Activated naive CD4-positive, alpha-beta T cell treated with Interleukin-2 at 50 U/mL for 16 hours (primary cell): ENCODE measurements at places on chromosomes 2 and 18.

GRCh38 chr2:10239561-10239967, 63.1 kb upstream of the HPCAL1 start:
- no peak for DNase-seq

- DNase-seq, result peak; percentile 49
Observed at GRCh38 chr18:80202264-80202998, 44.9 kb downstream of the PARD6G start.

- no peak for DNase-seq
Observed at GRCh38 chr18:59609654-59610053, 87.6 kb downstream of the CCBE1 start.

- no peak for DNase-seq
Observed at GRCh38 chr2:29765721-29766120, 155.7 kb downstream of the ALK start.

DNA sequence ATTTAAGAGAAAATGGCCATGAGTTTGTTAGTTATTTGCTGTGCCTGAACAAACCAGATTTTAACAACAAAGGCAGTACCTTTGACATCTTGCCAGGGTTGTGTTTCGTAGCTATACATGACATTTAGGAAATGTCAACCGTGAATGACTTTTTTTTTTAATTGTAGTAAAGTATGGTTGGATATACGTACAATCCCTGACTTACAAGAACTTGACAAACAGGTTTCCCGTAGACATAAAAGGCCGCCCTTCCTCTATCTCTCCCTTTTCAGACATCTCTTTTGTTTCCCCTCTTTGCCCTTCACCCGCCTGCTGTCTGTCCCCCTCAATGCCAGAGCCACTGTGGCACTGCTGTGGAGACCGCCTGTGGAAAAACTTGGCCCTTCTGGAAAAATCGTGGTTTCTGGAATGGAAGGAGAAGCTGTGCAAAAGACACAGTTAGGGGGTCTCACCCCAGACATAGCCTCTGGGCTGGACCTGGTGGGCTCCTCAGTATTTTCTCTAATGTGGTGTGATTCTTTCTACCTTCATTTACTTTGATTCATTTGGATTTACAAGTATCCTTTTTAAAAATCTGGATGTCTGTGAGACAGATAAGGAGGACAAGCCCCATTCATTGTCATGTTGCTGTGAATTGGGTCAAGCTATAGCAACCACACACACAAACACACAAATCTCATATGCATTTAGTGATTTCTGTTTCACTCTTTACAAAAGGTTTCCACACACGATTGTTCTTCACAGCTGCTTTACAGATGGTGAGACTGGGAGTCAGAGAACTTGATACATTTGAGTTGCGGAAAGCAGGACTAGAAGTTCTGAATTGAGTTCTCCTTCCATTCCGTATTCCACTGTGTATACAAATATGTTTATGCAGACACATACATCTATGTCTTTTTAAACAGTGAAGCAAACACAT, 48.6 kb downstream of the SPATS2L start:
- no peak for DNase-seq

DNA sequence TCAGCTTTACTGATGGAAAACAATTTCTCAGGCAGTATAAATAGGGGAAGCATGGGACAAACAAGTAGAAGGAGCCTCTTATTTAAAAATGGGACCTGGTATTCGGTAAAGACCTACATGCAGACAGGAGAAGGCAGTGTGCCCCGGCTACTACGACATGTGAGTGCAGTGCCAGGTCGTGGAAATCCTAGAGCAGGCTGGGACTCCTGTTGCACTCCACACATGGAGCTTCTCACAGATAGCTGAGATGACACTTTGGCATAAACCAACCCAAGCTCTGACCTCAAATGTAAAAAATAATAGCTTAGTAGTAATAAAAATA, 885 bp upstream of the DSEL start:
- peak; percentile 2 for DNase-seq

DNA sequence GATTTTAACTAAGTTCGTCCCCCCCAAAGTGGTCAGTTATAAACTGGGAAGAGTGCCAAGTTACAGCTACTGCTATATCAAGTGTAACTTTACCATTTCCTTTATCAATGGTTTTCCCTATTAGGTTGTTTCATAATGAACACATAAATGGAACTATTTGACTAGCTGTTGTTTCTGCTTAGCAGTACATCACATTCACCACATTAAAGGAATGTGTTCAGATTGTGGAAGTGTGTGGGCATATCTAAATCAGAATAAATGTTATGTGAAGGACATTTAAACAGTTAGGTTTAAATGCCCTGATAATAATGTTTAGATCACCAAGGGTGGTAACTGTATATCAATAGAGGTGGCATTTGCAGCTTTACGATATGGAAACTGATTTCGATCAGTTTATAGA, 45.1 kb downstream of the SLC9A4 start:
- no peak for DNase-seq

DNA sequence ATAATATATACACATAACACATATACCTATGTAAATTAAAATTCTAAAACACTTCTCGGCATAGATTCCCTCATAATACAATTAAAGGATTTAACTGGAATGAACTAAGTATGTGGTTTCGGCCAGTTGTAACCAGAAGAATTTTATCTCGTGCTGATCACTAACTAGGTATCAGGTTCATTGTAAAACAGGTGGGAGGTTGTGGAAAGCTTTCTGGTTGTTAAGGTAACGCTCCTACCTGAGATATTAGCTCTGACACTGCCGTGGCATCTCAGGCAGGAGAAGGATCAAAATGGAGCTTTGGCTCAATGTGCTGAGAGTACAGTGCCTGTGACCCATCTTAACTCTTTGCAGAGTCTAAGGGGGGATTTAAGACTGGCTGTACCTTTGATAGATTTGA, 42.5 kb downstream of the SLC9A2 start:
- no peak for DNase-seq

DNA sequence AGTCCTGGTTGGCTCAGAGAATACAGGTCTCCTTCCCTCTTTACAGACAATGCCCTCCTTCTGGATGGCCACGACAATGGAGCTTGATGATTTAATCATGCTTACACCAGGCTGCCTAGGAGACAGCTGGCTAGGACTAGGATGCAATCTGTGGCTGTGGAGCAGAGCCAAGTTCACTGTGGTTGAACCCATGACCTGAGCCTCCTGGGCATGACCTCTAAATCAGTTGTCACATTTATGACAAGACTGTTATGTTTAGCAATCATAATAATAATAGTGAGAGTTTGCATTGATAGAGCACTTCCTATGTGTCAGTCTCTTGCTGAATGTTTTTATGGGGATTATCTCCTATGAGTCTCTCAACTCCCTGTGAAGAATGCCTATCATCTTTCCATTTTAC, 244.1 kb downstream of the ICOS start:
- no peak for DNase-seq

- no peak for DNase-seq
Observed at GRCh38 chr2:145597809-145598208, 1077.9 kb upstream of the ZEB2 start.

DNA sequence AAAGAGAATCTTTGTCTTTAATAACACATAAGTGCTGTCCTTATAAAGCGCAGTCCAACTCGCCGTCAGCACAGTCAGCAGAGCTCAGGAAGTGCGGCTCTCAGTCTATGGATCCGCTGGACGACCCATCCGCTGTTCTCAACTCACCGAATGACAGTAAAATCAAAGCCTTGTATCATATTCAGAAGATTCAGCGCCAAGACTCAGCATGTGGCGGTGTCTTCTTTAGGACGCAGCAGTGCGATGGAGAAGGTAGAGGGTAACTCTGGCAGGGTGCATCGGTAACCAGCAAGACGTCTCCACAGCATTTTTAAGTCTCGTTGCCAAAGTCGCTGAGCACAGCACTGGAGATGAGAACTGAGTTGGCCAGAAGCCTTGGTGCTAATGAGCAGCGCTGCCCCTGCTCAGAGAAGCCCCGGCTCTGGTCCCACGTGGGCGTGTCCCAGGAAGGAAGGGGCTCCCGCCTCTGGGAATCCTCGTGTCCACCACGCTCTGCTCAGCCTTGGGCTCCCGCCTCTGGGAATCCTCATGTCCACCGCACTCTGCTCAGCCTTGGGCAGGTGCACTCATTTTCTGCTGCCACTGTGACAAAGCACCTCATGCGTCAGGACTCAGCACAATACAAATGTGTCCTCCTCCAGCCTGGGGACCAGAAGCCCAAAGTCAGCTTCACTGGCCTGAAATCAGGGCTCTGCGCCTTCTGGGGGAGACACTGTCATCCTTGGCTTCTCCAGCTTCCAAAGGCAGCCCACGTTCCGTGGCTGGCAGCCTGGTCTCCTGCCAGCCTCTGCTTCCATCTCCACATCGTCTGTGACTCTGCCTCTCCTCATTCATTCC, 238.0 kb upstream of the SALL3 start:
- no peak for DNase-seq

GRCh38 chr2:118470297-118470696, 377.2 kb downstream of the EN1 start:
- DNase-seq, result no peak

DNA sequence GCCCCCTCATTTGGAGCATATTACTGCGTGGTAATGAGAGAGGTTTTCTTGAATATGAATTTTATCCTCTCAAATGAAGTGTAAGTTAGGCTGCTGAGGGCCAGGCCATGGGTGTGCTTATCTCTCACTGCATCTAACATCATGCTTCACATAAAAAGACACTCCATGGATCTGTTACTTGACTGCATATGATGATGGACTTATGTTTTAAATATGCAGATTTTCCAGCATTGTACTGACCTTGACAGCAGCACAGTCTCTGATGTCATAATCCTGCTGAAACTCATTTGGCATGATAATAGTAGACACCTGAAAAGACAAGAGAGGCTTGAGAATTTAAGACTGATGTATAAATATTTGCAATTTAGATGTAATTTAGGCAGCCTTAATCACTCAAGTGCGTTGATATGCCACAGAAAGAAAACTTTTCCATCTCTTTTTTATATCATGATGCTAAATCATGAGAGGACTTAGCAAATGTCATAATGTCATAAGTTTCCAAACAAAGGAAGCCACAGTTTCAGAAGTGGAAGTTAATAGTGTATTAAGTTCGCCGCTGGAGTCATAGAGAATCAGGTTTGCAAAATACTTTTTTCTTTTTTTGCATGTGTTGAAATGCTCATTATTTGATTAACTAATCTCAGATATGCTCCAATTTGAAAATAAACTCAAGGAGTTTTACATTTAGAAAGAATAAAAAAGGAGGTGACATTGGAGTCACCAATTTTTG, 62.7 kb upstream of the CD302 start:
- DNase-seq, result no peak

GRCh38 chr18:61771861-61772260, 120.9 kb downstream of the RNF152 start:
- no peak for DNase-seq

- no peak for DNase-seq
Observed at GRCh38 chr2:50225021-50225928, 806.7 kb downstream of the NRXN1 start.

- no peak for DNase-seq
Observed at GRCh38 chr2:105411720-105412407, 13.0 kb upstream of the FHL2 start.

DNA sequence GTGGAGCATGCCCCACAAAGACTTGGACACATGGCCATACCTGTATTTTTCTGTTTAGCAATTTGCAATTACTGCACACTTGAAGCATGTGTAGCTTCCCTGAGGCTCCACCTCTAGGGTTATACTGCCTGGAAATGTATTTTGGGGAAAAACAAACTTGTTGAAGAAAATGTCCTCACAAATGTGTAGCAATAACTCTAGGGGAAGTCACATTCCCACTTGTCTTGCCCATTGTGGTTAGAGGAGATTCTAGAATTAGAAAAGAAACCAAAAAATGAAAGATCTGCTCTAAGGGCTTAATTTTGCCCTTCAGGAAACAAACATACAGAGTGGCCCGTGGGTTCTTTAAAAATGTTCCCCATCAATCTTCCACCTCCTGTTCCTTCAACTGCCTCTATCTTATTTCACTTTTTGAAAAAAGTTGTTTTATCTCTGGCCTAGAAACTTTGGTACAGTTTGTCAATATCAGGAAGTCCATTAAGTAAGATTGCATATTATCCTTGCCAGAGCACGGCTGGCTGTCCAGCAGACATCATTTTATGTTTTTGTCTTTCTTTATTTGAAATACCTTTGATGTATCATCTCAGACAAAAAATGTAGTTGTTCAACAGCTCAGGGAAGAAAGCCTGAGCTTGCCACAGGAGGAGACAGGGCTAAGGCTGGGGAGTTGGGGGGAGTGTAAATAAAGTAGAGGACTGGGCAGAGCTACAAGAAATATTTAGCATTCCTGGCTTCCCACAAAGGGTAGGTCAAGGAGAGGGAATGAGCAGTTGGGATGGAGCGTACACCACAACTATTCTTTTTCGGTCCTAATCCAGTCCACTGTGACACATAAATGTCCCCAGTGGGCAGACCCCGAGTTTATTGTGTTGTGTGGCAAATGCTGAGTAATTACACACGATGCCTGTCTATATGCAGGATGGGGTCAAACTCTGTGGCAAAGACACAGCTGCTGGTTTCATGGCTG, 96.8 kb upstream of the CDC42EP3 start:
- DNase-seq, result no peak

GRCh38 chr2:187390891-187391290, 57.2 kb downstream of the CALCRL start:
- DNase-seq, result no peak

DNA sequence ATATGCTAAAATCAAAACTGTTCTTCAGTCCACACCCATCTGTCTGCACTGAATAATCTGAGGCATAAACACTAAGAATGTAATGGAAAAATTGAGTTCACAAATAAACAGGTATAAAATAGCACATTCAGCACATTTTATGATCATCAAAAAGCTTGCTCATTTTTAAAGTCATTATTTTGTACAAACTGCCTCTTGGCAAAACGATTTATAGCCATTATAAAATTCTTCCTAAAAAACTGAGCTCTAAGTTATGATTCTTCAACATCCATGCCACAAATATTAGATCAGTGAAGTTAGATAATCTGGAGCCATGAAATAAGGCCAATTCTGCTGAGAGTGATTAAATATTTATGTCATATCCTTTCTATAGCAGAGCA, 233.5 kb downstream of the DYM start:
- DNase-seq, result no peak

- no peak for DNase-seq
Observed at GRCh38 chr2:70479816-70480215, 73.8 kb downstream of the TGFA start.

DNA sequence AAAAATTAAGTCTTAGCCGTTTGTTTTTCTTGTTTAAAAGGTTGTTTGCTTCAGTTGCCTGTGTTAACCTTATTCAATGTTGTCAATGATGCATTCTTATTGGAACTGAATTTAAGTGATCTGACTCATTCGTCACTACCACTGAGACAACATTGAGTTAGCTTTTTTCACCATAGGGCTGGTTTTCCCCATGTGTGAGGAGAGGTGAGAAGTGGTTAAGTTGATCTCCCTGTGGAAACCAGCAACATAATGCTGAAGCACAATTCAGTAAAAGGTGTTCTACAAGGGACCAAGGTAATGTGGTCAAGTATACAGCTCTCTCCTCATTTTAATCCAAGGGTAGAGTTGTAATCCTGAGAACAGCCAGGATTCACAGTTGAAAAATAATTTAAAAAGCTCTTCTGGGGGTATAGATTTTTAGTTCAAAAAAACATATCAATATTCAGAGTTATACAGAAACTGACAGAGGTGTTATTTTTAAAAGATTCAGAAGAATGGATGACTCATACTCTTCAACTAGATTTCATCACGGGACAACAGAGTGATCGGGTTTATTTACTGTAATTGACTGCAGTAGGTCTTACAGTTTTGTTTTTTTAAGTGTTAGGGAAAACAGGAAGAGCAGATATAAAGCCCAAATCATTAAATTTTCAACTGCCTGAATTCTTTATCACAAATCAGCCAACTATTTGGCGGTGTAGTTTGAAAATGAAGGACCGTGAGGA, 12.6 kb downstream of the NOP58 start:
- no peak for DNase-seq
